ENCODE measurements at places on chromosomes 1 and 21.

- peak; percentile 18 for DNase-seq
Measured at GRCh38 chr1:22420455-22421053, 31.1 kb upstream of the ZBTB40 start.

DNA sequence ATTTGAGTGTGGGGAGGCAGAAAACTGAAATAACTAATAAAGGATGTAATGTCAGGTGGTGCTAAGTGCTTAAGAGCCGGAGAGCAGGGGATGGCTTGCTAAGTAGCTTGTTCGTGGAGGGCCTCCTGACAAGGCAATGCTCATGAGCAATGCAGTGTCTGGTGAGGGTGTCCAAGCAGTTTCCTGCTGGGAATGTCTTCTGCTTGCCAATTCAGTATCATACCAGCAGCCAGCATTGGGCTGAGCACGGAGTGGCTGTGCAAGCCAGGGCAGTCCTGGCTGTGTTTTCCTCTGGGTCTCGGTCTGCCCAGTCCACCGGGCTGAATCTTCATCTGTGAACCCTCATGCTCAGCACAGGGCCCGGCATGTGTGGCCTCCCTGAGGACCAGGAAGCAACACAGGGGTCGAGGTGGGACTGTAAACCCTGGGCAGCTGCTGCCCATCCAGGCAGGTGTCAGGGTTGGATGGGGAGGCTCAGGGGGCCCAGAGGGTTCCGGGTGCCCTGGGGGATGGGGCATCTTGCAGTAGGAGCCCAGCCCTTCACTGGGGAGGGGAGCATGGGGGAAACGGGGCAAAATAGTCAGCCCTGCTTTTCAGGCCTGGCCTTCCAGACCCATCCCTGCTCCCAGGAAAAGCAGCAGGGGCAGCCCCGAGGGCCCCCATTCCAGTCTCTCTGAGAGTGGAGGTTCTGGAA lies 27.5 kb downstream of the EDN2 start:
- DNase-seq = no peak

GRCh38 chr1:205030896-205031295 lies 12.1 kb upstream of the CNTN2 start:
- no peak for DNase-seq

DNA sequence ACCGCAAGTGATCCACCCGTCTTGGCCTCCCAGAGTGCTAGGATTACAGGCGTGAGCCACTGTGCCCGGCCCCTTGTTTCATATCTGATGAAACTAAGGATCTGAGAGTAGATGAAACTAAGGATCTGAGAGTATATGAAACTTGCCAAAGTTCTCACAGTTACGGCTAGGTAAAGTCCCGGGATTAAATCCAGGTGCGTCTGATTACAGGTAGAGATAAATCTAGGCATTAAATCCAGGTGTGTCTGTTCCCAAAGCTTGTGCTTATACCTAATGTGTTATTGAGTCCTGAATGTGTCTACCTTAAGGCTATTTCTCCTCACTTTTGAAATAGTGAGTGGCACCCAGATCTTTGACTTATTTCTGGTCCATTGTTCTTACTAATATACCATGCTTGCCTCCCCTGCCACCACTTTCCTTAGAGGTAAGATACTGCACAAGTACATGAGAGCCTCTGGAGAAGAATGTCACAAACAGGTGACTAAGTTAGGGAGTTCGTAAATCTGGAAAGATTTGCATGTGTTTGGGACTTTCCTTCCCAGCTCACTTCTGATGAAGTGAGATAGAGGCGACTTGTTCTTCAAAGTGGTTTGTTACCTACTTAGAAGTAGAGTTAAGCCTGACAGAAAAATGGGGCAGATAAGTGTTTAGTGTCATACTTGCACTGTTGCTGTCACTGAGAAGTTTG lies 66.5 kb downstream of the AK4 start:
- DNase-seq = no peak

GRCh38 chr1:224852901-224853568 lies 76.4 kb upstream of the DNAH14 start:
- no peak for DNase-seq

GRCh38 chr1:67811781-67812180 lies 21.5 kb downstream of the GNG12 start:
- no peak for DNase-seq

DNA sequence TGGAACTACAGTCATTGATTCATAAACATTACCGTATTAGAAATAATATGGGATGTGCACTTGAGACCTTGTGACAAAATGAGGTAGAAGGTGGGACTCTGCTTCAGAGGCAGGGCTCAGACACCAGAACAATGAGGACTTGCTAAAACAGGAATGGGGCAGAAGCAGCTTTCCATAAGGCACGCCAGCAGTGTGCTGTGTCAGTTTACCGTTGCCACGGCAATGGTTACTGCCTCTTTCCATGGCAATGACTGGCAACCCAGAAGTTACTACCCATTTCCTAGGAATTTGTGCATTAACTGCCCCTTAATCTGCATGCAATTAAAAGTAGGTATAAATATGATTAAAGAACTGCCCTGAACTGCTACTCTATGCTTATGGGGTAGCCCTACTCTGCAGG lies 169.0 kb downstream of the CHRM3 start:
- DNase-seq = no peak

DNA sequence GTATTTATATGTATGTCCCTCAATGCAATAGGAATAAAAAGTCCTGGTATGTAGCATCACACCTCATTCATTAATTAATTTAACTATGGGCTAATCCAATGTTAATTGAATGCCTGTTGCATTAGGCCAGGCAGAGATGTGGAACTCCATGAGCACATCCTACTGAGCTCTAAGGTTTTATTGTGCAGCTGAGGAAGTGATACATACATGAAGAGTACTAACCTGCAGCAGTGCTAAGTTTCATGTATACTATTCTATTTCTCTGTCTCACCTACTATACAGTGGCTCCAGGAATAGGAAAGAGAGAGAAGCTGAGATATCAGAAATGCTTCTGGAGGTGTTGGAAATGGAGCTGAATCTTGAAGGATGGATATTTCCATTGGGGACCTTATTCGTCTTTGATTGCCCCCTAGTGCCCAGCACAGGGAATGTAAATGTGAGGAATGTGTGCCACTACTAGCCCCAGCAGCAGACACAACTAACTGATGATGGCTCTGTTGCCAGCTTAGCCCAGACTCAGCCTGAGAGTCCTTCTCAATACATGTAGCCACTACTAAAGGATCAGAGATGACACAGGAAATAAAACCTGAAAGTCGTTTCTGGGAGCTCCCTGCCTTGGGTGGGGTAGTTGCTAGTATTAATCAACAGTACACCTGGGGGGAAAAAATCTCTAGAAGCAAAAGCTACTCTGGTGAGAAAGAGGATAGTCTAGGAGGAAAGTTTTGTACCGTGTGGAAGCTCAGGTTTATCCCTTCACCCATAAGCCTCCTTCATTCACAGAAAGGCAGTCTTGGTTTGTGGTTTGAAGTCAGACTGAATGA lies 173.3 kb upstream of the FOXD3 start:
- no peak for DNase-seq

- DNase-seq = no peak
Measured at GRCh38 chr1:38992412-38993111, 1.5 kb downstream of the AKIRIN1 start.

- no peak for DNase-seq
Measured at GRCh38 chr1:26602378-26602959, 72.9 kb downstream of the RPS6KA1 start.

- no peak for DNase-seq
Measured at GRCh38 chr1:243942196-243943150, 92.4 kb upstream of the AKT3 start.
